ENCODE measurements at places on chromosomes 4 and X.
A peak's percentile ranks its signal among the peaks of the same experiment; 100 is the strongest.

GRCh38 chrX:41335198-41335957 lies 1.4 kb downstream of the DDX3X start:
- DNase-seq = no peak

DNA sequence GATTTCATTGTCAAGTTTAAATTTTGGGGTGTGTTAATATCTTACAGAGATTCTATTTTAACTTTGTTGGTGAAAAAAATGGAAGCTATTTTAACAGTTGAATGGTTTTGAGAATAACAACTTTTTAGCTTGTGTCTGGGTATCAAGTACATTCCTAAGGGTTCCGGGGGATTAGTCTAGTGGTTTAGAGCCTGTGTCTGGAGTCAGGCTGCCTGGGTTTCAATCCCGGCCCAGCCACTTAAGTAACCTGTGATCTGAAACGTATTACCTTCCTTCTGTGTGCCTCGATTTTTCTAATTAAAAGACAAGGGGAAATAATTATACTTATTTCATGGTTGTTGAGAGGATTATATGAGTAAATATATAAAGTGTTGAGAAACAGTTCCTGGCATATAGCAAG lies 288.6 kb upstream of the NR3C2 start:
- no peak for DNase-seq

DNA sequence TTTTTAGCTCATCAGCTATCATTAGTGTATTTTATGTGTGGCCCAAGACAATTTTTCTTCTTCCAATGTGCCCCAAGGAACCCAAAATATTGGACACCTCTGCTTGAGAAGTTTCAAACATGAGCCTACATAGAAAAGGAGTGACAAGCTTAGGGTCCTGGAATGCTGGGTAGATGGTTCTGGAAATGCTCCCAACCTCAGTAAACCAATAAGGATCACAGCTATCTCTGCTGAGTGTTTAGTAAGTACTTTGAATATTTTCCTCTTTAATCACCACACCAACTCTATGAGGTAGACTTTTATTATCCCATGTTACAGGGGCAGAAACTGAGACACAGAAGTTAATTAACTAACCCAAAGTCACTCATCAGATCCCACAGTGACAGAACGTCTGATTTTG lies 164.9 kb upstream of the KLF3 start:
- DNase-seq = no peak

GRCh38 chr4:28391877-28392276 lies 1531.2 kb downstream of the STIM2 start:
- no peak for DNase-seq

DNA sequence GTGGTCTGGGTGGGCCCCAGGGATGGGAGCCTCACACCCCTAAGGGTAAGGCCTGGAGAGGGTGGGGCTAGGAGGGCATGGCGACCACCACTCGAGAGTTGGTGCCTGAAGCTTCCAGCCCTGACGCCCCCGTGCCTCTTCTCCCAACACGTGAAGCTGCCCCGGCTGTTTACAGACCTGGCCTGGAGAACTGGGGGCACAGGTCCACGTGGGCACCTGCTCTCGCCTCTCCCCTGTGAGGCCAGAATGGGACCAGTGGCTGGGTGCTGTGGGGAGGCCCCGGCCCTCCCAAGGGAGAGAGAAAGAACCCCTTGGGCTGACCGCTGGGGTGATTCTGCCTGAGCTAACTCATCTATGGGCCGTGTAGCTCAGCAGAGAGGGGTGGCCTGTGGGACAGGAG lies 15.5 kb downstream of the NAT8L start:
- peak; percentile 53 for DNase-seq

DNA sequence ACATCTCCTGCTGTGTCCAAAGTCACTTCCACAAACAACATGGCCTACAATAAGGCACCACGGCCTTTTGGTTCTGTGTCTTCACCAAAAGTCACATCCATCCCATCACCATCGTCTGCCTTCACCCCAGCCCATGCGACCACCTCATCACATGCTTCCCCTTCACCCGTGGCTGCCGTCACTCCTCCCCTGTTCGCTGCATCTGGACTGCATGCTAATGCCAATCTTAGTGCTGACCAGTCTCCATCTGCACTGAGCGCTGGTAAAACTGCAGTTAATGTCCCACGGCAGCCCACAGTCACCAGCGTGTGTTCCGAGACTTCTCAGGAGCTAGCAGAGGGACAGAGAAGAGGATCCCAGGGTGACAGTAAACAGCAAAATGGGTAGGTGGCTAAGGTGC lies 123.9 kb downstream of the PDLIM5 start:
- no peak for DNase-seq

DNA sequence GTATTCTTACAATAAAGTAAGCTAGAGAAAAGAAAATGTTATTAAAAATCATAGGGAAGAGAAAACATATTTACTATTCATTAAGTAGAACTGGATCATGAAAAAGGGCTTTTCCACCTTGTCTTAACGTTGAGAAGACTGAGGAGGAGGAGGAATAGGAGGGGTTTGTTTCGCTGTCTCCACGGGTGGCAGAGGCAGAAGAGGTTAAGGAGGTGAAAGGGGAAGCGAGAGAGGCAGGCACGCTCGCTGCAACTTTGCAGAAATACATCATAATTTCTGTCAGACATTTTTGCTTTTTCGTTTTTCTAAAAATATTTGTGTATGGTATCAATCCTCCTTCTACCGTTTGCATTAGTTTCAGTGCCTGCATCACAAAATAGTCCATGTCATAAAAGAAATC lies 2375.1 kb upstream of the AGA start:
- no peak for DNase-seq

DNA sequence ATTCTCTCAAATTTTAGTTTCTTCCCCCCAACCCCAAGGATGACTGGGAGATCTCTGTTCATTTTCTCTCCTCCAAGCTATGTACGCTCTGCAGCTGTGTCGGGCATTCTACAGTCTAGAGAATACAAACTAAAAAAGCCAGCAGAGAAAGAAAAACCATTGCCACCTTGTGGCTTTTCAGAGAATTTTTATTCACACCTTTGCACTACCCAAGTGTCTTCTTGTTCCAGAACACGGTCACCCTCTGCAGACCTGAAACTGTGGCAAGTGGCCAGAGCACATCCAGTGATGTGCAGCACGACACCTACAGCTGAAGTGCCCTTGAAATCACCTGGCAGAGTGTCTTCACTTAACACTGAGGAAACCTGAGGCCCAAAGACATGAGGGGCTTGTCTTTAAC lies 68.6 kb downstream of the CHST7 start:
- DNase-seq = no peak

DNA sequence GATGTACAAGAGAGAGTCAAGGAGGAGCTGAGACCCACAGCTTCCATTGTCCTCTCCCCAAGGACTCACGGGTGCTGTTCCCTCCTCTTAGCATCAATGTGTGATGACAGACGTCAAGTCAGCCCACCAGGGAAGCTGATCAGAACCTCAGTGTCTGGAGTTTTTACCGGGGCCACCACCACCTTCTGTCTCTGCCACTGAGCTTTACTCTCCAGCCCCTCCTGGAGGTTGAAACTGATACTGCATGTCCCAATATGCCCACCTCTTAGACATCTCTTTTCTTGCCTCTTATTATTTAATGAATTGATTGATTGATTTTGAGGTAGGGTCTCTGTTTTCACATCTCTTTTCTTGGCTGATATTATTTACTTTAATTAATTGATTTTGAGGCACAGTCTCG lies 10.3 kb upstream of the AKAP17A start:
- peak; percentile 87 for DNase-seq

DNA sequence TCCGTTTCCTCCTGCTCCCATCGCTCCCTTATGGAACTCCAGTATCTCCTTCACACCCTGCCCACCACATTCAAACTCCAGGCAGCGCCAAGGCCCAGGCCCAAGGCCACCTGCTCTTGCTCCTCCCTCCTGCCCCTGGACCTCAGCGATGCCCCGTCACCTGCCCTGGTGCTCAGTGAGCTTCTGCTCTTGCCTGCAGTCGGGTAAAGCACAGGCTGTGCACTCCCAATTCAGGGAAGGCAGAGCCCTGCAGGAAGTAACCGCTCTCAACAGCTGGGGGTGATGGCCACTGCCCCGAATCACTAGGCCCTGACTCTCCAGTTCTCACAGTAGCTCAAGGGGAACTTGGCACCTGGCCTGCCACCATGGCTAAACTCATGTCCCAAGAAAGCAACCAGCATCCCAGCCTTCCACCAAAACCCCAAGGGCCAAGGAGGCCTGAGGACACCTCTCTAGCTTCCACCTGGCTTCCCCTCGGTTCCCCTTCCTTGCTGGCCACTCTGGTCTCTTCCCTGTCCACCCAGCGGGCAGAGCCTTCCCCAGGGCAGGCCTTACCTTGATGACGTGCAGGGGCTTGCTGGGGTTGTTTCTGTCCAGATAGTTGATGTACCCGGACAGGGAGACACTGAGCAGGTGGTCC lies 29.3 kb downstream of the WDR1 start:
- no peak for DNase-seq

DNA sequence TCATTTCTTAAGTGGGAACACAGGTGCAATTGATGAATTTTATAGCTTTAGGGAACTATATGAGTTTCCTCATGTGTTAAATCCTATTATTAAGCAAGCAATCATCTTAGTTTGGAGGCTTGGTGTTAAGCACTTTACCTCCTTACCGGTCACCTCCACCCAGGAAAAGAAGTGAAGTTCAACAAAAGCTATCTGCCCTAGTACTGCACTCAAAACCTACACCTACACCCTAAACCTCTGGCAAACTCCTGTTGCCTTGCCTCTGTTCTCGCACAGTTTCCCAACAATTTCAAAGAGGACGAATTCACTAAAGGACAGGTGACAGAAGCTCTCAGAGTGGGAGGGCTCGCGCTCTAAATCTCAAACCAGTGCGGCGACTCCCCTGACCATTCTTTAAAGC lies 85.7 kb upstream of the TENT5D start:
- DNase-seq = no peak

- no peak for DNase-seq
Observed at GRCh38 chr4:181637186-181638105, 605.8 kb upstream of the TENM3 start.

DNA sequence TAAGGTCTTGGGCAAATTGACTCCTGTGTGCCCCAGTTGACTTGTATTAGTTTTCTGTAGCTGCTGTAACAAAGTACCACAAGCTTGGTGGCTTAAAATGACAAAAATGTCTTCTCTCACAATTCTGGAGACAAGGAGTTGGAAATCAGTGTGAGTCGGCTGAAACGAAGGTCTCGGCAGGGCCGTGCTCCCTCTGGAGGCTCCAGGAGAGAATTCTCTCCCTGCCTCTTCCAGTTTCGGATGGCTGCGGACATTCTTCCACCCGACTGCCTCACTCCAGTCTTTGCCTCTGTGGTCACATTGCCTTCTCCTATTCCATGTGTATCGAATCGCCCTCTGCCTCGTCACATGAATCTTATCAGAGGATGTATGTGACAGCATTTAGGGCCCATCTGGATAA lies 66.0 kb upstream of the PHOX2B start:
- DNase-seq = no peak

DNA sequence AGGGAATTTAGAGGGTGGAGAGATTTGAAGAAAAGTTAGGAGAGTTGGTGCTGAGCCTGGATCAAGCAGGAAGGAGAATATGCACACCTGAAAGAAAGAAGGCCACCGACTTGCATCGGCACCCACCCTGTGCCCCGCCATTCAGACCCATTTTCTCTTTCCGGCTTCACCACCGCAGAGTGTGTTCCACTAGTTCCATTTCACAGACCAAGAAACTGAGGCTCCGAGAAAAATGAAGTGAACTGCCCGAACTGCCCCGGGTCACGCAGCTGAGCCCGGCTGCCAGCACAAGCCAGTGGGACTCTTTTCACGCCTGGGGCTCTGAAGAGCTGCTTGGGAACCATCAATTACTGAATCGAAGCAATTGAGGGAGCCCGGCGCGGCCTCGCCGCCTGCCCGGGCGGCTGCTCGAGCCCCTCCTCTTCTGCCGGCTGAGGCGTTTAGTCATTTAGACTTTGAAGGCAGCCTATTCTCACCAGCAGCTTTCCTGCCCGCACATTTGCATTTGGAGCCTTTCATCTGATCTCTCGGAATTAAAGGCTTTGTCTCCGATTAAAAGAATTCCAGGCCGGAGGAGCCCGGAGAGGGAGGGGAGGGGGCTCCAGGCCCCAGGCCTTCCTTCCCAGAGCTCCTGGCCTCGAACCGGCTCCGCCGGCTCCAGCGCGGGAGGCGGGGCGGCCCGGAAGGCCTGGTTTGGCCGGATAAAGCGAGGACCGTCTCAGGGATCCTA lies 140.2 kb upstream of the PJA1 start:
- no peak for DNase-seq

GRCh38 chrX:46628460-46629371 lies 55.2 kb downstream of the CHST7 start:
- peak; percentile 61 for DNase-seq

GRCh38 chrX:78747489-78747888 lies at the start of gene LPAR4:
LPAR4 (plus strand) TSS chrX:78747720; CDS start chrX:78754870, 7,150 bp downstream.
- no peak for DNase-seq

DNA sequence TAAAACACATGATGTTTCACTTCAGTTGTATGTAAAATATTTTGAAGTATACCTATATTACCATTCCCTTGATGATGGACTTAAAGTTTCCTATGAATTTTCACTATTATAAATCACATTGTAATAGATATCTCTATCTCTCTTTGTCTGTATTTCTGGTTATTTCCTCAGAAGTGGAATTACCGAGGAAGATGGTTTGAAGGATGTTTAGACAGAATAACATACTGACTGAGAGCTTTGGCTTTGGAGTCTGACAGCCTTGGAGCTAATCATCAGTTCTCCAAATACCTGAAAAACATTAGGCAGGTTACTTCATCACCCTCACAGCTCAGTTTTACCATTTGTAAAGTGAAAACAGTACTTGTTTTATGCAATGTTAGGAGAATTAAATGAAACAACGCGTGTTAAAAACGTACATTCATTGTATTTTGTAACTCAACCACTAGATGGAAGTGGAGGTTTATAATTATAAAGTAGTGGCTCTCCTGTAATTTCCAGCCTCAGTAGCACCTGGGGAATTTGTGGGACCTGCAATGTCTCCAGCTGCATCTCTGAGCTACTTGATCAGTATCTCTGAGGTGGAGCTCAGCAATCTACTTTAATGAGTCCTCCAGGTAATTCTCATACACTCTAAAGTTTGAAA lies 14.3 kb downstream of the JCHAIN start:
- no peak for DNase-seq

DNA sequence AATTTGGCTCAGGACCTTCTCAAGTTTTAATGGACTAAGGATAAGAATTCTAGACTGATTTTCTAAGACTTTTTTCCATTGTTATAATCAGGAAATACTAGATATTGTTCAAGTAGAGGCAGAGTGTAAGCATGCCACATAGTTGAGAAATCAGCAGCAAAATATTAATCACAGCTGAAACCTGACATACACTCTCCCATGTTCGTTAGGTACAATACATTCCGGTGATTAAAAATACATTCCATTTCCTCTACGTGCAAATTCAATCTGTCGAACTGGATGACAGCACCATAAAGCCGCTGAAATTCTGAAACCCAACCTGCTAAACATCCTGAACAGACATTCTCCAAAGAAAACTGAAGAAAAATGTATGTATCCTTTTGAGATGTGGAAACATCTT lies 587.6 kb upstream of the DIPK2B start:
- DNase-seq = no peak

GRCh38 chr4:6926681-6927478 lies 17.3 kb downstream of the TBC1D14 start:
- peak; percentile 87 for DNase-seq

DNA sequence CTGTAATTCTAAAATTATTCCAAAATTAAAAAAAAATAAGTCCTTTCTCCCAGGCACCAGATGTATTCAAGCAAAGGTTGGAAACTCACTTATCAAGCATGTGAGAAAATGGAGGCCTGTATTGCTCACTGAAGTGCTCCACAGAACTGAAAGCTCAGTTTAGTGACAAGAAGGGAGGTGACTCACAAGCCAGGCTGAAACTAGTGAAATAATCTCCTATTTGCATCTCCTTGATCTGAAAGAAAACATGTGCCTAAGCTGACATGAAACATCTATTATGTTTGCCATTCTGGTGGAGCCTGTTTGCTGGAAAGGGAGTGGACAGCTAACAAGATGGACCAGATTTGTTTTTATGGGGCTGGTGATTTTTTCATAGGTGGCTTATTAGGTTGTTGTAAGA lies 54.0 kb upstream of the AMELX start:
- DNase-seq = no peak
